Colonic mucosa (tissue), 4 donors: ENCODE measurements at places on chromosomes 12 and 14. TPM values are rescaled to one million over a fixed set of nuclear protein-coding genes. Genes with fewer than 3 reads are reported as not detected.
A peak's percentile ranks its signal among the peaks of the same experiment; 100 is the strongest.

DNA sequence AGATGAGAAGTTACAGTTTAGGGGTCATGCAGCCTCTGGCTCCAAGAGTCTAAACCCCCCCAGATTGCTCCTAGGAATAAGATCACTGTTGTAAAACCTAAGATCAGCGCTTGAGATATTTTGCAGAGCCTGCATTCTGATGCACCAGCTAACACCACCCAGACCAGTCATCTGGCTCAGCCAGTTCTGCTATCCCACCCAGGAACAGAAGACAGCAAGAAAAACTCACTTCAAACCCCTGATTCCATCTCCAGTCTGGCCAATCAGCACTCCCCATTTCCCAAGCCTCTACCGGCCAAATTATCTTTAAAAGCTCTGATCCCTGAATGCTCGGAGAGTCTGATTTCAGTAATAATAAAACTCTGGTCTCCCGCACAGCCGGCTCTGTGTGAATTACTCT, 158.6 kb downstream of the ZNF664 start:
- no peak overlapping the region for H3K4me3 ChIP-seq
- no peaks in the 10 kb centered on the region for H3K4me1 ChIP-seq
- no peak overlapping the region for H3K27ac ChIP-seq
- no peaks in the 10 kb centered on the region for H3K27me3 ChIP-seq
- DNase-seq: no peak
- H3K36me3 ChIP-seq: no peaks in the 10 kb centered on the region

- H3K27ac ChIP-seq: no peak overlapping the region
- H3K4me1 ChIP-seq: no peaks in the 10 kb centered on the region
- no peaks in the 10 kb centered on the region for H3K36me3 ChIP-seq
- no peak overlapping the region for H3K4me3 ChIP-seq
These were observed 44.3 kb downstream of the SUDS3 start for GRCh38 chr12:118420673-118421072.

DNA sequence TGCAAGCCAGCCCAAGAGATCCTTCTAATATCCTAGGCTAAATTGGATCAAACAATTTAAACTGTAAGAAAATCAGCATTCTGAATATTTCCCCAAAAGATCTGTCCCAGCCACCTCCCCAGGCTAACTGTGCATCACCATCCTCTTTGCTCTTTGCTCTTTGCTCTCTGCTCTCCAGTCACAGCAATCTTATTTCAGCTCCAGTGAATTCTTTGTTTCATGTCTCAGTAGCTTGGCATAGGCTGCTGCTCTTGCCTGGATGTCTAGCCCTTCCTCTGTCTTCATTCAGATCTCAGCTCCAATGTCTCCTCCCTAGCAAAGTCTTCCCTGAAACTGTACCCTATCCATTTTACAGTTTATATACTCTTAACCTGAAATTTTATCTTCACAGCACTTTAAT, 399.8 kb upstream of the USP15 start:
- H3K27ac ChIP-seq: no peak overlapping the region
- H3K4me1 ChIP-seq: no peaks in the 10 kb centered on the region
- no peaks in the 10 kb centered on the region for H3K36me3 ChIP-seq
- H3K4me3 ChIP-seq: no peak overlapping the region
- no peak for DNase-seq

DNA sequence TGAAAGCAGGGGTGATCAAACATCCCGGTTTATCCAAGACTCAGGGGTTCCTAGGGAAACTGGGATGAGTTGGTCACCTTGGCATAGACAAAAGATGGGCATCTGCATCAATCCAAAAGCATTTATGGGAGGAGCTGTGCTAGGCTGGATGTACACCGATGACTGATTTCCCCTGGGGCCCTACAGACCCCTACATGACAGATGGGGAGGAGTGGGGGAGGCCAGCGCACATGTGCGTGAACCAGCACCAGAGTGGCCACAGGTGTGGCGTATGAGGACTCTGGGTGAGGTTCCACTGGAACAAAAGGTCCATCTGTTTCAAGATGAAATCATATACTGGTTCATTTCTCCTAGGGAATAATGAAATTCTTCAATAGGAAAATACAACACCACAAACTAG, 210.4 kb downstream of the ITPR2 start:
- no peaks in the 10 kb centered on the region for H3K4me1 ChIP-seq
- DNase-seq: no peak
- H3K27ac ChIP-seq: no peak overlapping the region
- H3K36me3 ChIP-seq: no peaks in the 10 kb centered on the region

GRCh38 chr14:77502109-77502782, 3.6 kb upstream of the ISM2 start:
- no peak for DNase-seq
- H3K4me3 ChIP-seq: no peak overlapping the region

GRCh38 chr14:102811254-102811963, 34.2 kb downstream of the TRAF3 start:
- no peak for DNase-seq
- H3K4me3 ChIP-seq: no peak overlapping the region
- no peak overlapping the region for H3K27ac ChIP-seq
- peaks cover 9% of the 10 kb centered on the region for H3K4me1 ChIP-seq
- H3K27me3 ChIP-seq: no peaks in the 10 kb centered on the region

DNA sequence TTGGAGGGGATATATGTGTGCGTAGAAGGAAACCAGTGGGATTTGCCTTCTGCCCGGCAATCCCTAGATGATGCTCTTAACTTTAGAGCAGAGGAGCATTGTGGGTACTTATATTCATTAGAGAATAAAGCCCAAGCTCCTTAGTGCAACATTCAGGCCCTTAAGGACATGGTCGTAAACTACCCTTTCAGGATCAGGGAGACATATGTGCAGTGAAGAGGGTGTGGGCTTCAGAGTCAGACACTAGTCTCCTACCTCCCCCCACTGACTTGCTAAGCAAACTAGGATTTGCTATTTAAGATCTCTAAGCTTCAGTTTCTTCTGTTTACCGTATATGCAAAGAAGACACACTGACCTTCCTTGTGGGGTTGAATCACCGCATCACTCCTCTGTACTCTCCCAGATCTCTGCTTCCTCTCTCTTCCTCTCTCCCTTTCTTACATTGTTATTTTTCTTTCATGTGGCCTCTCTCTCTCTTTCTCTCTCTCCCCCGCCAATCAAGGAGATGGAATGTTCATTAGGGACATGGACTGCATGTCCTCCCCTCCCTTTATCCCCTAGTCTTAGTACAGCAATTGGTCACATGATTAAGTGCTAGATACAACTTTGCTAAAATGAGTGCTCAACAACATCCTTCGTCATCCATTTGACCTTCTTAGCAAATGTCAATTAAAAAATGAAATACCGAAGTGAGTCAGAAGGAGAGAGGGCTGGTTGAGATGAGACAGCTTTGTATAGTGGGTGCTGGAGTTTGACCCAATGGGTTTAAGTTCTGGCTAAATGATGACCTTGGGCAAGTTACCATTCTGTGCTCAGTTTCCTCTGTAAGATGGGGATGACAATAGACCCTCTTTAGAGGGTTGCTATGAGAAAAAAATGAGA, 91.7 kb downstream of the TMX1 start:
- no peaks in the 10 kb centered on the region for H3K4me1 ChIP-seq
- H3K4me3 ChIP-seq: no peak overlapping the region
- no peak for DNase-seq
- H3K27me3 ChIP-seq: peaks cover 3% of the 10 kb centered on the region
- no peak overlapping the region for H3K27ac ChIP-seq

GRCh38 chr14:104844306-104845032, 20.6 kb upstream of the CEP170B start:
- H3K27ac ChIP-seq: no peak overlapping the region
- no peaks in the 10 kb centered on the region for H3K4me1 ChIP-seq
- H3K4me3 ChIP-seq: no peak overlapping the region
- DNase-seq: no peak
- peaks cover 35% of the 10 kb centered on the region for H3K27me3 ChIP-seq
- H3K36me3 ChIP-seq: no peaks in the 10 kb centered on the region

GRCh38 chr14:31456841-31457664, at the start of gene DTD2:
Gene DTD2, minus strand, starts transcription at chr14:31457506. Its CDS starts 113 bp downstream, at chr14:31457393.
- DNase-seq: peak; percentile 95
- no peaks in the 10 kb centered on the region for H3K36me3 ChIP-seq
- H3K27me3 ChIP-seq: no peaks in the 10 kb centered on the region

DNA sequence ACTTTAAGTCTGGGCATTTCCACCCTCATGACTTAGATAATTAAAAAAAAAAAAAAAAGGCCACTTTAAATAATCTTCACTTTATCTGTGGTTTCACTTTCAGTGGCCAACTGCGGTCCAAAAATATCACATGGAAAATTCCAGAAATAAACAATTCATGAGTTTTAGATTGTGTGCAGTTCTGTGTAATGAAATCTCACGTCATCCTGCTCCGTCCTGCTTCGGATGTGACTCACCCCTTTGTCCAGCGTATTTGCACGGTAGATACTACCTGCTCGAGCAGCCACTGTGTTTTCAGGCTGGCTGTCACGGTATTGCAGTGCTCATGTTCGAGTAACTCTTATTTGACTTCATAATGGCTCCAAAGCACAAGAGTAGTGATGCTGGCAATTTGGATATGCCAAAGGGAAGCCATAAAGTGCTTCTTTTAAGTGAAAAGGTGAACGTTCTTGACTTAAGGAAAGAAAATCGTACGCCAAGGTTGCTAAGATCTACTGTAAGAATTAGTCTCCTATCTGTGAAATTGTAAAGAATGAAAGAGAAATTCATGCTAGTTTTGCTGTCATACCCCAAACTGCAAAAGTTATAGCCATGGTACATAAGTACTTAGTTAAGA, 2.4 kb downstream of the E2F7 start:
- H3K4me1 ChIP-seq: no peaks in the 10 kb centered on the region
- no peaks in the 10 kb centered on the region for H3K36me3 ChIP-seq
- H3K4me3 ChIP-seq: no peak overlapping the region
- no peak for DNase-seq
- no peak overlapping the region for H3K27ac ChIP-seq

DNA sequence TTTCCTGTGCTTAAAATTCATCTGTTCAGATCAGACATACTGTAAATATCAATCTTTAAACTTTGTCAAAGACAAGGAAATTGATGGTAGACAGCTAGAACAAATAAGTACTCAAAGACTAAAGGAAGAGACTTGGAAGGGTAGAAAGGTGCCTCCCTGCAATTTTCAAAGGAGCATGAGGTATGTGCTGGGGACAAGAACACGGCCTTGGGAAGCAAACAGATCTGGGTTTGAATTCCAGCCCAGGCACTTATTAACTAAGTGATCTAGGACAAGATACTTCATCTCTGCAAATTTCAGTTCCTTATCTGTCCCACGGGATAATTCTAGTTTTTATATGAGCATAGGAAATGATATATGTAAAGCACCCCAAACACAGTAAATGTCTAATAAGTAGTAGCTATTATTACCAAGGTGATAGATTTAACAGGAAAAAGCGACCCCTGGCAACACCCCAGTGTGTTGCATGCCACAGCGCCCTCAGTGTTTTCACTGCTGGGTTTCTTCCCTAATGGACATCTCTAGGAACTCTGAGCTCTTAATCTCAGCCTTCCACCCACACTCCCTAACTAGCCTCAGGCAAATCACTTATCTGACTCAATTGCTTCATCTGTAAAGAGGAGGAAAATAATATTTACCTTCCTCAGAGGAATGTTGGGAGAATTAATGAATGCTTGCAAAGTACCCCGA, 44.7 kb upstream of the BMP4 start:
- H3K4me1 ChIP-seq: no peaks in the 10 kb centered on the region
- H3K36me3 ChIP-seq: no peaks in the 10 kb centered on the region
- DNase-seq: no peak
- no peak overlapping the region for H3K27ac ChIP-seq
- H3K4me3 ChIP-seq: no peak overlapping the region

DNA sequence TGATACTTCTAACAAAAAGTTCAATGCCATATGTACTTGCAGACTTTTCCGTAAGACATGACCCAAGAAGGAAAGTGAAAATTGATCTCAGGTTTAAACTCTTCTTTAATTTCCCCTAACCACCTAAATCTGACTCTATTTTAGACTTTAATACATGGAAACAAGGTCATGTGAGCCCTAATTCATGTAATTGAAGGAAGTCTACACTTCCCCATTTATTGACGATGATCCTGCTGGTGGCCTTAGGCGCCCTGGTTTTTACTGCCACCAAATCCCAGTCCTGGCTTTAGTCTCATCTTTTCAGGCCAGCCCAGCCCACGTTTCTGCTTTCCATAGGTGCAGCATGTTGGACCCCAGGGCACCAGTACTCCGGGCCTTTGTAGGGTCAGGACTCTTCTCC, 157.9 kb downstream of the PELI2 start:
- no peak for DNase-seq
- no peak overlapping the region for H3K4me3 ChIP-seq
- no peaks in the 10 kb centered on the region for H3K4me1 ChIP-seq
- no peak overlapping the region for H3K27ac ChIP-seq
- H3K27me3 ChIP-seq: no peaks in the 10 kb centered on the region

Gene TAS2R46
- total RNA-seq: 0.84 TPM

Gene B4GALNT1
- total RNA-seq: 0.88 TPM

Gene SLC24A4
- 0.11 TPM for total RNA-seq

Gene SYNDIG1L
- 0.24 TPM for total RNA-seq
